ENCODE measurements at places on chromosomes 5 and 9. TPM values are rescaled to one million over a fixed set of nuclear protein-coding genes. Genes with fewer than 3 reads are reported as not detected.

Gene CNTLN
- 16.7 TPM for total RNA-seq

Gene ACOT12
- not detected for total RNA-seq

Gene PCDHB16
- total RNA-seq = 11.4 TPM

Gene BOD1
- 126 TPM for total RNA-seq

Gene PROB1
- 2.2 TPM for total RNA-seq

Gene FST
- 4.0 TPM for total RNA-seq

Gene SUSD3
- not detected for total RNA-seq

Gene FBP2
- total RNA-seq = not detected

DNA sequence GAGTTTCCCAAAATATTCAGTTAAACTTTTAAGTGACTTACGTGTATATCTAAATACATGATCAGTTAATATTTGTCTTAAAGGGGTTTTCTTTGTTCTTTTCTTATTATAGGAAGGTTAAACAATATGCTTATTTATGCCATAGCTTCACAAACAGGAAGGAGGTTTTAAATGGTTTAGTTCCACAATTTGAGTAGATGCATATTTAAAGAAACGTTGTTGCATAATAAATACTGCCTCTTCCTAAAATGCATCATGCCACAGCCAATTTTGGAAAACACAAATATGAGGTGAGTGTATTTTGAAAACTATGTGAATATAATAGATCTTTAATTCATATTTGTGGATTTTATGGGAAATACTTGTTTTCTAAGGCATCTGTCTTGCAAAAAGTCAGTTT, 2.5 kb upstream of the ADRB2 start:
- no peaks in the 10 kb centered on the region for H3K36me3 ChIP-seq
- peaks cover 62% of the 10 kb centered on the region for H3K27me3 ChIP-seq
- H3K27ac ChIP-seq = no peak overlapping the region
- peak overlapping the region; percentile 28 for H3K4me3 ChIP-seq

- no peaks in the 10 kb centered on the region for H3K36me3 ChIP-seq
- H3K27ac ChIP-seq = peak overlapping the region; percentile 5
- H3K4me1 ChIP-seq = peaks cover 11% of the 10 kb centered on the region
- DNase-seq = no peak
These were observed 28.0 kb upstream of the GRAMD2B start for GRCh38 chr5:126395198-126395597.

GRCh38 chr9:77999231-77999631, 32.4 kb downstream of the GNAQ start:
- peaks cover 2% of the 10 kb centered on the region for H3K36me3 ChIP-seq
- DNase-seq = no peak
- H3K4me3 ChIP-seq = no peak overlapping the region

DNA sequence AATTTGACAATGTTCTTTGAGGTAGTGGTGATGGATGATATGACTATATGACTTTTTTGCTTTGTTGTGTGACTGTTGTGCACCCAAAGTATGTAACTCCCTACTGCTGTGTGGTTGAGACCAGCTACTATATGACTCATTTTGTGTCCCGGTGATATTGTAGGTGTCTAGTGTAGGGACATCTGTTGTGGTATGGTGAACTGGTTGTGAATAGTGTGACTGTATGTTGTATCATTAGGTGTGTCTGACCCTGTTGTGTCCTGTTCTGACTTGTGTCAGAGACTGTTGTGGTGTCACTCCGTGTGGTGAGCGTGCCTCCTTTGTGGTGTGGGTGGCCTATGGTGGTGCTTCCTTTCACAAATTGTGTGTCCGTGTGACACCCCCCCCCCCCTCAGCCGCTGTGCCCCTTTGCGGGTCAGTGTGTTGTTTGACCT, 11.2 kb upstream of the CXXC5 start:
- H3K27ac ChIP-seq = no peak overlapping the region
- no peaks in the 10 kb centered on the region for H3K36me3 ChIP-seq
- H3K4me3 ChIP-seq = peak overlapping the region; percentile 85
- DNase-seq = no peak

DNA sequence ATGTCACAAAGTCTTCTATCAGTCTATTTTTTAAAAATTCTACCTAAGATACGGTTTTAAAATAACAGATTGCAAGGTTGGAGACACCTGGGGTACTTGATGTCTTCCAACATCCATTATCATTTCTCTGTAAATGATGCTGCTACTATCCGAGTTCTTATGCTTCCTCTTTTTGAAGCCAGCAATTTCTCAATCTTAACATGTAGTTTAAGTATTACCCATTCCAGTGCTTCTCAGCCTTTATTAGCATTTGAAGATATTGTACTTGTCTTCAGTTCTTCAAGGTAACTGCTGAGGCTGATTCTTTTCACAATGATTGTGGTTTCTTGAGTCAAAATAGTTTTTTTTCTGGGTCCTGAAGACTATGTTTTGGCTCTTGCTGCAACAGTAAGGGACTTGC, 96.4 kb upstream of the SELENOP start:
- peaks cover 8% of the 10 kb centered on the region for H3K4me1 ChIP-seq
- peak overlapping the region; percentile 91 for H3K4me3 ChIP-seq
- no peak for DNase-seq
- peaks cover 48% of the 10 kb centered on the region for H3K27me3 ChIP-seq
- H3K36me3 ChIP-seq = no peaks in the 10 kb centered on the region
- no peak overlapping the region for H3K27ac ChIP-seq

DNA sequence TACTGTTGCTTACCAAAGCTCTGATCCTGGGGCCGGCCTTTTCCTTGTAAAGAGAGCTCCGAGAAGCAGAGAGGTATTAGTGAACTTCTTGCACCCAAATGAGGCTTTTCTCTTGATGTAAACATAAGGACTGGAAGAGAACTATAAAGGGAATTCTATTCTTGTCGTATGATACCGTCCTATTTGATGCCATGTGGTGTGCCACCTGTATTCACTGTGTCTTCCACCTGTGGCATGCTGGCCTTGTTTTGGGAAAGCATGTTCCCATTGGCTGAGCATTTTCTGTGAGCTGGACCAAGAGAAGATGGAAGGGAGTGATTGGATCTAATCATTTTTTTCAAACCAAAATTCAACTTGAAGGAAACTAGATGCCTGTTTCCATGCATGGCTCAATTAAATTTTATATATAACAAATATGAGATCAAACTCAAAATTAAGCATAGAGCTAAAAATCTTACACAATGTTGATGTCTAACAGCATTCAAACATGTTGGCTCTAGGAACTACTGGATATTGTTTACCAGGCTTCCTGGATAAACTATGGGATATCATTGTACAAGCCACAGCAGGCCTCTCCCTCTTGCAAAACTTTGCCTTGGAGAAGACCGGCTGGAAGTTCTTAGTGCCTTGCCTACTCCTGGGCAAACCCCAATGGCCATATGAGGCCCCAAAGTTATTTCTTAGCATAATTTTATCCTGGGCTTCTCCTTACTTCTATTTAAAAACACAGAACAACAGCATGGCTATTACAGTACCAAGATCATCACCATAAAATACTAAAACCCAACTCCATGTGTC, 115.3 kb downstream of the TSSK1B start:
- H3K4me1 ChIP-seq = no peaks in the 10 kb centered on the region
- H3K4me3 ChIP-seq = no peak overlapping the region
- H3K27me3 ChIP-seq = no peaks in the 10 kb centered on the region
- no peak overlapping the region for H3K27ac ChIP-seq
- H3K36me3 ChIP-seq = no peaks in the 10 kb centered on the region
- no peak for DNase-seq

GRCh38 chr5:37208883-37209797, 40.0 kb downstream of the CPLANE1 start:
- no peak for DNase-seq
- H3K36me3 ChIP-seq = peaks cover 22% of the 10 kb centered on the region
- no peak overlapping the region for H3K27ac ChIP-seq
- no peak overlapping the region for H3K4me3 ChIP-seq
- no peaks in the 10 kb centered on the region for H3K27me3 ChIP-seq

- H3K36me3 ChIP-seq = no peaks in the 10 kb centered on the region
- H3K27me3 ChIP-seq = no peaks in the 10 kb centered on the region
- no peak overlapping the region for H3K4me3 ChIP-seq
- no peak for DNase-seq
- no peaks in the 10 kb centered on the region for H3K4me1 ChIP-seq
- no peak overlapping the region for H3K27ac ChIP-seq
These were observed 482.8 kb downstream of the ELAVL2 start for GRCh38 chr9:23343226-23343625.

DNA sequence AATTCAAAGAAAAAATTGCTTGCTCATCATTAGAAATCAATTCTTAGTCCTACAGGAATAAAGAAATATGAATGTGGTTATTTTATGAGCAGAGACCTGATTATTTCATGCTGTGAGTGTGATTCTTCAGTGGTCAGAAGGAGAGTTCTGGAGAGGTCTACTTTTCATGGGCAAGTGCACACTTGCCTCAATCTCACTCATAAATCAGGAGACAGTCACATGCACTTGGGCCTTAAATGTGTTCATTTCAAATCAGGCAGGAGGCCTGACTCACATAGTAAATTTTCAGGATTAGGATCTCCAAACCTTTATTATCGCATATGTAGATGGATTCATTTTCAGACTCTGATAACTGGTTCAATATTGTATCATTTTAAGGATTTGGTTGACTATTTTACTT, 323.2 kb upstream of the CCNH start:
- H3K27ac ChIP-seq = no peak overlapping the region
- no peaks in the 10 kb centered on the region for H3K27me3 ChIP-seq
- H3K4me1 ChIP-seq = peaks cover 11% of the 10 kb centered on the region

DNA sequence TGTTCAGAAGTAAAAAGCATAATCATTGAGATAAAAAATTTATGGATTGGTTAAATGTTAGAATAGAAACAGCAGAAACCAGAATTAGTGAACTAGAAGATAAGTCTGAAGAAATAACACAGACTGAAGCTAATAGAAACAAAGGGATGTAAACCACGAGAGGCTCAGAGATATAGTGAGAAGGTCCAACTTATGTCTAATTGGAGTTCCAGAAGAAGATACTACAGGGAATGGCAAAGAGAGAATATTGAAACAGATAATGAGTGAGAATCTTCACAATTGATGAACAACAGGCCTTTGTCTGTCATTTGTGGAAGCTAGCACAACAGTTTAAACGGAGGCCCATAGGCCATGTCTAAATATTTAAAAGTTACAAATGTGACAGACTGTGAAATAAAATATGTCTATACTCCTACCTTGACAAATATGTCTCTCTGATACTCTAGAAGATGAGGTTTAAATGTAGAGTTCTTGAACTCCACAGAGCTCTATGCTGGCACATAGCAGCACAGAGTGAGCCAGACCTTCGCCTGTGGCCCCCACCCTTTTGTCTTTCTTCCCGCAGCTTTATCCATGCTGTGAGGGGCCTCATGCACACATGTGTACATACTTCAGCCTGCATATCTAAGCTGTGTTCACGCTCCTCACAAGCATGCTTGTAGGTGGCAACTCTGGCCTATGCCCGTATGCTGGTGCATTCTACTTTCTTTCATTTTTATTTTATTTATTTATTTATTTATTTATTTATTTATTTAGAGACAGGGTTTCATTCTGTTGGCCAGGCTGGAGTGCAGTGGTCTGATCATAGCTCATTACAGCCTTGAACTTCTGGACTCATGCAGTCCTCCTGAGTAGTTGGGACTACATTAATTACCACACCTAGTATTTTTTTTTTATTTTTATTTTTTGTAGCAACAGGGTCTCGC, 45.0 kb upstream of the ABL1 start:
- no peaks in the 10 kb centered on the region for H3K27me3 ChIP-seq
- no peak overlapping the region for H3K27ac ChIP-seq
- no peak overlapping the region for H3K4me3 ChIP-seq
- peaks cover 4% of the 10 kb centered on the region for H3K4me1 ChIP-seq

DNA sequence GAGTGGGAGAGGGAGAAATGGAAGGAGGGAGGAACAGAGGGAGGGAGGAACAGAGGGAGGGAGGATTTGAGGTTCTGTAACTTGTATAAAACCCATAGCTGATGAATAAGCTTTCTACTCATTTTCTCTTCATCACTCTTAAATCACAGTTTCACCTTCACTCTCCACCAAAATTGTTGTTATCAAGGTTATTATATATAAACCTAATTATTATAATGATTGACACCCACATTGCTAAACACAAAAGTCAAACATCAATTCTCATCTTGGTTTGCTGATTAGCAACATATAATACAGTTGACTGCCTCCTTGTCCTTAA, 229.0 kb upstream of the PAPPA start:
- no peaks in the 10 kb centered on the region for H3K4me1 ChIP-seq
- no peak overlapping the region for H3K27ac ChIP-seq
- DNase-seq = no peak
- H3K27me3 ChIP-seq = peaks cover 8% of the 10 kb centered on the region
- no peak overlapping the region for H3K4me3 ChIP-seq

DNA sequence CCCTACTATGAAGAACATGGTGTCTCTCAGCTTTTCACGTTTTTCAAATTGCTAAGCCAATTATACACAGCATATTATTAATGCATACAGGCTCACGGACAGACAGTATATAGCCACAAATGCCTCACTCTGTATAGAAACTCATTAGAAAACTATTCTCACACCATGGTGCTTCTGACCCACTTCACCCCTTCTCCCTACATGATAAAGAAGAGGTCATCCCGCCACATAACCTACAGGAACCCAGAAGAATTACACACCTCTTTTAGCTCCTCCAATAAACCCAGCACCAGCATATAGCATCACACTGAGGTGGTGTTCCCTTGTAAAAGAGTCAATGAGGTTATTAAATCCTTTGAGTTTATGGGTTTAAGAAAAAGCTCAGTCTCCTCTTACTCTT, 5.6 kb downstream of the TLE1 start:
- H3K4me3 ChIP-seq = no peak overlapping the region
- no peak for DNase-seq
- peaks cover 20% of the 10 kb centered on the region for H3K36me3 ChIP-seq

- H3K27me3 ChIP-seq = no peaks in the 10 kb centered on the region
- H3K27ac ChIP-seq = no peak overlapping the region
- H3K4me3 ChIP-seq = no peak overlapping the region
- DNase-seq = no peak
- H3K36me3 ChIP-seq = peaks cover 18% of the 10 kb centered on the region
These were observed 15.7 kb downstream of the KIAA1958 start for GRCh38 chr9:112502175-112502946.
